ENCODE measurements at places on chromosomes 1 and 21.
A peak's percentile ranks its signal among the peaks of the same experiment; 100 is the strongest.

DNA sequence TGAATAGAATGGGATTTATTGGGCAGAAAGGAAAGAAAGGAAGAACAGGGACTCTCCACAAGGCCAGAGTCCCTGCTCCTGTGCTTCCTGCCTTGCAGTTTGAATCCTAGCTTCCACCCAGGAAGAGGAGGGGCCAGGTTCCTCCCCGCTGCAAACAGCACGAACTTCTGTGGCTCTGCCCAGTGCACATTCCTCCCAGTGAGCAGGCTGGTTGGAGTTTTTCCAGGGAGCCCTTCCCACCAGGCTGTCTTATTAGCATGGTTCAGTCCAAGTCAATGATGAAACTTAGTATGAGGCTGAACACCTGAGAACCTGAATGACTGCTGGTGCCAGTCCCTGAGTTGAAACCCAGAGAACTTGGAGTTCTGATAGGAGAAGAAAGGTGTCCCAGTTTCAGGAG lies 247.2 kb downstream of the DUSP10 start:
- DNase-seq = no peak

- no peak for DNase-seq
Observed at GRCh38 chr1:38123356-38124135, 77.0 kb upstream of the POU3F1 start.

DNA sequence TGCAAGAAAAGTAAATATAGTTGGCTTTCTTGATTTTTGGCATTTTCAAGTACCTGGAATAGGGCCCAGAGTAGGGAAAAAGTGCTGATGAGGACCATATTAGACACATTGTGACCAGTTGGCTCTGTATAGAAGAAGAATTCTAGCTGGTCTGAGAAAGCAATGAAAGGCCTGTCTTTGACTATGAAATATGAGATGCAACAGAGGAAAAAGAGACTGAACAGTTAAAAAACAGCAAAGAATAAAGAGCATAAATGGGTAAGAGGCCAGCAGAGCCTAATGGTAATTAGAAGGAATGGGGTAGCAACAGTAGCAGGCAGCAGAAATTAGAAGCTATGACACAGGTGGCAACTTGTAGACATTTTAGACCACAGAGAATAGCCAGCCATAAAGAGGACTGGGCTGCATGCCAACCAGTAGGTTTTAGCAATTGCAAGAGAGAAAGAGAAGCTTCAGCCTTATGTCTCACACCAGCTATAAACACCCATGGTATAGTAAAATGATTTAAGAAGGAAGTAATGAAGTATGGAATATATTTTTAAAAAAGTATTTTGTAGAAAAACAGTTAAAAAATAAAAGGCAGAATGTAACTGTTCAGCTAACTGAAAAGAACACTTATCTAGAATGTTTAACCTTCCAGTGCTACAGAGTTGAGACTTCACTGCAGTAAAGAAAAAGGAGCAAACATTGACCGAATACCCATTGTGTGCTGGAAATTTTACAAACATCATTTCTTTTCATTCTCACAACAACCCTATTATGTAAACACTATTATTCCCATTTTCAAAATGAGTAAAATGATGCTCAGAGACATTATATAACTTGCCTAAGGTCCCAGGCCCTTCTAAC lies 114.1 kb downstream of the LHX4 start:
- DNase-seq = peak; percentile 53

- DNase-seq = peak; percentile 61
Observed at GRCh38 chr1:228459091-228459993, 27.8 kb upstream of the RNF187 start.

DNA sequence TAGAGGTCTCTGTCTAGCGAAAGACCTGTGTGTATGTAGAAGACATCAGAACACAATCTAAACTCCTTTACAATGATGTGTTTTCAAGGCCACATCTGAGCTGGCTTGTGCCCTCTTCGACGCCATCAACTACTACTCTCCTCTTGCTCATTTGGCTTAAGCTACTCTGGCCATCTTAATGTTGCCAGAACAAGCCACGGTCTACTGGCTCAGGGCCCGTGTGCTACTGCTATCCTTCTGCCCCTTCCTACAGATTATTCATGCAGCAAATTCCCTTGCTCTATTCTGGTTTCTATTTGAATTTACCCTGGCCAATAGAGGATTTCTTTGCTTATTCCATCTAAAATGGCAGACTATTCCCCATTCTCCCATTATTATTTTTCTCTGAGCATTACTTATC lies 121.7 kb downstream of the ZZZ3 start:
- DNase-seq = no peak

GRCh38 chr1:184036517-184036949 lies 995 bp downstream of the COLGALT2 start:
- DNase-seq = no peak

- no peak for DNase-seq
Observed at GRCh38 chr1:42043182-42043581, 110.0 kb upstream of the GUCA2B start.

DNA sequence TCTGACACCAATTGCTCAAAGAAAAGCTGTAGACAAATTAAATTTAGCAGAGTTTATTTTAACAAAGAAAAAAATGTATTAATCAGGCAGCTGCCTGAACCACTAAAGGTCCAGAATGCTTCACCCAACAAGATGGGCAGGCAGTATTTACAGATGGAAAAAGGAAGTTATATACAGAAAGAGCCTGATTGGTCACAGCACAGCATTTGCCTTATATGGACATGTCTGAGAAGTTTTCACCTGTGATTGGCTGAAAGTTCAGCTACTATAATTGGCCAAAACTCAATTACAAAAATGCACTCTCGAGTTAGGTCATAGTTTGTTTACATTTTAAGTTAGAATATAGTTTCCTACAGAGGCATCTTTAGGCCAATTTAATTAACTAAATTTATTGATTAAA lies 15.1 kb upstream of the FMO1 start:
- no peak for DNase-seq

DNA sequence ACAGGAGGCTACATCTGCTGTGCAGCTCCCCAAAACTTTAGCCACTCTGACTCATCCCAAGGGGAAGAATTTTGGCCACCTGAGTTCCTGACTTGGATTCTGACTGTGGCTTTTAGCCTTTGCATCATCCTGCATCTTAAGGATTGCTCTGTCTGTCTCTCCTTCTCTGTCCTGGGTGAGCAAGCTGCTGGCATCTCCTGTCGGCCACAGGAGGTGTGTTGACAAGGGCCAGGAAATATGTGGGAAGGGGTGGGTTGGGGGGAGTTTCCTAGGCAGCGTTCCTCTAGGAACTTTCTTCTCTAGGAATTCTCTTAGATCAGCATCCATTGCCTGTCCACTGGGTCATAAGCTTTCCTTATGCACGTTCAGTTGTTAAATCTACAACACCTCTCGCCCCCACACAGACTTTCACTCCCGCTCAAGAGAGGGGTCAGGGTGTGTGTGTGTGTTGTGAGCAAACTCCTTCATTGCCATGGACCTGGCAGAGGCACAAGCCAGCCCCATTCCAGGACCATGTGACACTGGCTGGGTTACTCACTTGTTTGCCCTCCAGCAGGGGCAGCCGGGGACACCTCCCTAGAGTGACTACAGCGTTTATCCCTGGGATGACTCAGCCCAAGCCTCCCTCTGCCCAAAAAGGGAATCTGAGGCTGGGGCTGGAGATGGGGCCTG lies 145.0 kb upstream of the DUSP10 start:
- no peak for DNase-seq

DNA sequence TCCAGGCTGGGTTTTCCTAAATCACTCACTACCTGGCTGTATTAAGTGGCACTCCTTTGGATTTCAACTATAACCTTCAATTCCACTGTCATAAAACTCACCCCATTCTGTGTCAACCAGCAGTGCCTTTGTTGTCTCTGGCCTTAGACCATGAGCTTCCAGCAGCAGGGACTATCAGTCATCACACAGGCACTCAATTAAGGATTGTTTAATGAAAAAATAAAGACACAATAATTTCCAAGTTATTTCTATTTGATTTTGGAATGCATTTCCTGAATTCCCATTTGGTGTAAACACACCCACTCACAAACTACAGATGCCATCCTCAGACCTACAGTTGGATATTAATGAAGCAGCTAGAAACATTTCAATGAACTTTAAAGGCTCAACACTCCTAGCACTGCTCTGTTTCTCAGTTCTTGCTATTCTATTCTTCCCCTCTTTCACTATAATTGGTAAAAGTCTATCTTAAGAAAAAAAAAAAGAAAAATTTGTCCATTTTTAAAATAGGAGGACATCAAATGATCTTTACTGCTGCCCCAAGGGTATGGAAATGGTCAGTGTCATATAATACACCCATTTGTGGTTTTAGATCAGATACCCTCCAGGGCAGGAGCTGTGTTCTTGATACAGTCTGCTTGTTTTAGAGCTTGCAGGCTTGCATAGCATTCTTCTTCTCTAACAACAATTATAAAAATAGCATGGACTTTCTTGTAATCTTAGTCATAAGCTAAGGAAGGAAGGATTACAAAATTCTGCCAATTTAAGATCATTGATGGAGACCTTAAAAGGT lies 156.4 kb downstream of the PTGER3 start:
- no peak for DNase-seq

DNA sequence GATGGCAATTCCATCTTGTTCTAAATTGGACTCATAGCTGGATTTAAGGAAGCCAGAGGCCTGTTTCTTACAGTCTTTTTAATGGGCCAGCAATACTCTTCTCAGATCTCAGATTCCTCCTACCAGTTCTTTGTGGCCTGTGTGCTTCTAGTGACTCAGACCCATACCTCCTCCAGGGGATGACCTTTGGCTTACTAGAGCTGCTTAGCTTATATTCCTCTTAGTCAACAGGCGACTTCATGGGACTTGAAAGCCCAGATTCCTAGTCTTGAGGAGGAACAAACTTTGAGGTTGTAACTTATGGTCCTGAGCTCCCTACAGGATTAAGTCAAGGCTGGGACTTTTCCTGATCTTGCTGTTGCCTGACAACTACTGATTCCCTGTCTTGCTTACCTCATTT lies 12.4 kb upstream of the PAPPA2 start:
- no peak for DNase-seq

DNA sequence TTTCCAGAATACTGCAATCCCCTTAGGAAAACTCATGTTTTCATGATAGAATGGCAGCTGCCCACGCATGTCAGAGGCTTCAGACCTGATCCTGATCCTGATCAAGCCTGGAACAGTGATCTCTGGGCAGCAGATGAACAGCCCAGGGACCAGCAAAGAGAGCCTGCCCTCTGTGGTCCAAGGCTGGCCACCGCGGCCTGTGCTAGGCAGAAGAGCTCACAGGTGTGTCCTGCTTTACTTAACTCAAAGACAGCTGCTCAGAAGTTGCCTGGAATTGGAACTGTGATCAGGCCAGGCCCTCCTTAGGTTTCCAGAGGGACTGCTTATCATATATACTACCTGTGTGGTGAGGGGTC lies 21.2 kb upstream of the BCAR3 start:
- DNase-seq = no peak

GRCh38 chr1:112904071-112904830 lies 51.7 kb downstream of the SLC16A1 start:
- no peak for DNase-seq

DNA sequence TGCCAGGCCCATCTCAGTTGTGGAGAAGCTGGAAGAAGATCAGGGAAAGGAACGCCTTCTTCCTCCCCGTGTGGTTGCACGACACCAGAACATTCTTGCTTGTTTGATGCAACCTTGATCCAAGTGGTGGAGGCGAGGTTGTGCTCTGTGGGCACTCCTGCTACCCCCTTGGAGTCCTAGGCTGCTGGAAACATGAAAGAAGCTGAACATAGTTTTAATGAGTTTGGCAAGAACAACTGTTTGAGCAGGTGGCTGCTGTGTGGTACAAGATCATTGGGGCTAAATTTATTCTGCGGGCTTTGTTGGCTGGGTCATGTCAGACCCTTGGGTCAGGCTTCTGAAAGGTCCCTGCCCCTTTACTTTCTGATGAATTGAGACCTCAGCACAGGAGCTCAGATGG lies 5.9 kb downstream of the KAZN start:
- DNase-seq = no peak

DNA sequence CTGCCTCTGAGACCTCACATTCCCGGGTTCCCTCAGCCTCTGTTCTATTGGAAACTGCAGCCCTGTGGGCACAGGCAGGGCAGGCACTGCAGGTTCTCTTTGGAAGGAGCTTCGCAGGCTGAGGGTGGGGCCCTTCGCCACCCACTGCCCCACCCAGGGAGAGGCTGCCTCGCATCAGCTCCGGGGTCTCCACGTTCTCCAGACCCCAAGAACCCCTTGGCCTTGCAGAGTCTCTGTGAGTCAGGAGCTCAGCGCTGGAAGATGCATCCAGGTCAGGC lies 8.6 kb upstream of the C1orf159 start:
- no peak for DNase-seq

- no peak for DNase-seq
Observed at GRCh38 chr21:17427831-17428483, 84.9 kb upstream of the CXADR start.

- no peak for DNase-seq
Observed at GRCh38 chr21:18951271-18952038, 547.9 kb upstream of the TMPRSS15 start.

- DNase-seq = peak; percentile 61
Observed at GRCh38 chr1:3892748-3893147, 7.3 kb downstream of the C1orf174 start.

DNA sequence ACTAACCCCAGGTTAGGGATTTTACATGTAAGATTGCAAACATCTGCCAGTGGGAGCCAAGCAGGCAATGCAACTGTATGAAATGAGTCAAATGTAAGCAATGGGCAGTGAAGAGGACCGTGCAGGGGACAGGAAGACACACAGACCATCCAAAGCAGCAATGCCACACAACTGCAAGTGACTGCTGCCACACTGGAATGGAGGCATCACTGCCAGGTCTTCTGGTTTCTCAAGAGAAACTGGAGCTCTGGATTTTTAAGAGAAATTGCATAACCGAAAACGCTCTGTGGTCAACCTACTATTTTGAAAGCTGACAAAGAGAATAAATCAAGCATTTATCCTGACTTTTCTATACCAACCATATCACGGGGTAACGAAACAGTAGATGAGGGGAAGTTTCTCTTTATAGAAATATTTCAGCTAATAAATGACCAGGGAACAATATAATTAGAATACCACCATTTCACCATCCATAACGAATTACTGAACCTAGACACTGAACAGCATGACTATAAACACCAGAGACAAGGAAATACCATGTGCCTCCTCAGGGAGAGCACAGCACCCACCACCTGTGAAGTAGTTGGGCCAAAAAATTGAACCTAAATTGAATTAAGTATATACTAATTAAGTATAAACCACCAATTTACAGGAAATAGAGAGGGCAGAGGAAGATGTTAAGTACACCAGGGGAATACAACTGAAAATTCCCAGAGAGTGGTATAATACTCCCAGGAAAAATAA lies 4.4 kb downstream of the AK2 start:
- no peak for DNase-seq

DNA sequence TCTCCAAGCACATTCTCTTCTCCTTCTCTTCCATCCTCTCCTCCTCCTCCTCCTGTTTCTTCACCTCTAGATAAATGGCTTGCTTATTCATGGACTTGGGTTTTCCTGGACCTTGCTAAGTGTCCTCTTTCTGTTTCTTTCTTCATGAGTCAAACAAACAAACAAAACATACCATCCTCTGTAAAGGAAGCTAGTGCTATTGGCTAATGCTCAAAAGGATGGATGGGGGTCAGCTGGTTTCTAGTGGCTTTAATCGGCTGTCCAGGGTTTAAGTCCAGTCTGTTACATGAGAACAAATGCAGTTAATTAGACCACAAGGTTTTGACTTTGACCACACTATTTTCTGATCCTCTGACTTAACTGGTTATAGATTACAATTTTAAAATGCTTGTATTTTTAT lies 83.8 kb upstream of the TSPAN2 start:
- no peak for DNase-seq

GRCh38 chr1:42379794-42380585 lies 602 bp upstream of the RIMKLA start:
- DNase-seq = peak; percentile 13

Measured in dorsolateral prefrontal cortex (tissue), 122 donors.